ENCODE measurements at places on chromosomes 2 and 18. TPM values are rescaled to one million over a fixed set of nuclear protein-coding genes. Genes with fewer than 3 reads are reported as not detected.
A peak's percentile ranks its signal among the peaks of the same experiment; 100 is the strongest.

DNA sequence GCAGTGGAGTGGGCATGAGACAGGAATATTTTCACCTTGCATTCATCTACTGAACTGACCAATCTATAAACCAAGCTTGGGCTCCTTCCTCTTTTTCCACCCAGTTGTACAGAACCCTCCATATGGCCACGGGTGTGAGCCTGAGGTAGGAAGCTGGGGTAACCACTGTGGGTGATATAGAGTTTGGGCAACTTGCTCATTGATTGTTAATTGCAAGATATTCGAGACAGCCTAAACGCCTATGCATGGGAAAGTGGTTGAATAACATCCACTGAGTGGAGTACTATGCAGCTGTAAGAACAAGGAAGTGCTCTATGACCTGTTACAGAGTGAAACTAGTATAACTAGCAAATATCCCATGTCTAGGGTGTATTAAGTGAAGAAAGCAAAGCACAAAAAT lies 7.3 kb upstream of the VAPA start:
- no peak for DNase-seq

DNA sequence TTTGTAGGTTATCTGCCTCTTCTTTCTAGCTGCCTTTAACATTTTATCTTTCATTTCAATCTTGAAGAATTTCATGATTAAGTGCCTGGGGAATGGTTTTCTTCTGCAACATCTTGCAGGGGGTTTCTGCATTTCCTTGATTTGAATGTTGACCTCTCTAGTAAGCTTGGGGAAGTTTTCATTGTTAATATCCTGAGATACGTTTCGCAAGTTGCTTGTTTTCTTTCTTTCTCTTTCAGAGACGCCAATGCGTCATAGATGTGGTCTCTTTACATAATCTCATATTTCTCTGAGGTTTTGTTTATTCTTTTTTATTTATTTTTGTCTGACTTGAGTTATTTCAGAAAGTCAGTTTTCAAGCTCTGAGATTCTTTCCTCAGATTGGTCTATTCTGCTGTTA lies 225.7 kb downstream of the XIRP2 start:
- DNase-seq, result no peak

Gene SPTBN1
- 68.1 TPM for total RNA-seq

- no peak for DNase-seq
Observed at GRCh38 chr18:32674491-32674890, 98.3 kb downstream of the KLHL14 start.

GRCh38 chr2:19282305-19282704 lies 76.1 kb downstream of the OSR1 start:
- DNase-seq, result no peak

Gene LIMS3
- 3.3 TPM for total RNA-seq

- DNase-seq, result no peak
Observed at GRCh38 chr2:1561811-1562421, 148.7 kb downstream of the TPO start.

Gene MFF
- 73.2 TPM for total RNA-seq

GRCh38 chr2:47023332-47023731 lies 107.7 kb upstream of the MCFD2 start:
- DNase-seq, result no peak

Gene CAVIN2
- total RNA-seq, result not detected

DNA sequence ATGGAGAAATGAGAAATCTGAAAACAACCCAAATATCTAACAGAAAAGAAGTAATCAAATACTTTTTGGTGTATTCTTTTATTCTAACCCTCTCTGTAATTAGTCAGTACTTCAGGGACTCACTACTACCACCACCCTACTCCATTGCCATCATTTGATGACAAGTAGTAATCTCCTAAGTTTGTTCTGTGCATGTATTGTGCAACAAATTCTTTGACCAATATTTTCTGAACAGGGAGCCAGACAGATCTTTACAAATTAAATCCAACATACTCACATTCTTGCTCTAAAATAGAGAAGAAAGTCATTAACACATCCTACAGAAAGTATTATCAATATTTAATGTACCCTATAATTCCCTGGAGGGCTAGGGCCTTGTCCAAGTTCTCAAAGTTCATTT lies 1416.4 kb downstream of the DSC3 start:
- no peak for DNase-seq

Gene BOLL
- total RNA-seq, result not detected

- DNase-seq, result no peak
Observed at GRCh38 chr2:220887271-220887870, 684.7 kb downstream of the EPHA4 start.

DNA sequence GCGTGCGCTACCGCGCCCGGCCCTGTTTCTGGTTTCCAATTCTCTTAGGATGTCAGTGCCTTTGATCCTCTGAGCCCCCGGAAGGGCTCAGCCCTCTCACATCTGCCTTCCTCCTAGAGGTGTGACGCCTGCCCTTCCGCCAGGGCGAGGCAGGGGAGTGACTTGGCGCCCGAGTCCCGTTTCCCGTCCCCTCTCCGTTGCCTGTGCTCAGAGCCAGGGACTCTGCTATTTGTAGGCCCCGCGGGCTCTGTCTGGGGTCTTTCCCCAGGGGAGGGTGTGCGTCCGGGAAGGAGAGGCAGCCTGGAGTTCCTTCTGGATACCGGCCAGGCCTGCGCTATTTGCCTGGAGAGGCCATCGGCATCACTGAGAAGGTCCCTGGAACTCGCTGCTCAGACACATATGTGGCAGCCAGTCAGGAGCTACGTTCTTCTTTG lies 103.7 kb upstream of the TAF1B start:
- peak; percentile 77 for DNase-seq

DNA sequence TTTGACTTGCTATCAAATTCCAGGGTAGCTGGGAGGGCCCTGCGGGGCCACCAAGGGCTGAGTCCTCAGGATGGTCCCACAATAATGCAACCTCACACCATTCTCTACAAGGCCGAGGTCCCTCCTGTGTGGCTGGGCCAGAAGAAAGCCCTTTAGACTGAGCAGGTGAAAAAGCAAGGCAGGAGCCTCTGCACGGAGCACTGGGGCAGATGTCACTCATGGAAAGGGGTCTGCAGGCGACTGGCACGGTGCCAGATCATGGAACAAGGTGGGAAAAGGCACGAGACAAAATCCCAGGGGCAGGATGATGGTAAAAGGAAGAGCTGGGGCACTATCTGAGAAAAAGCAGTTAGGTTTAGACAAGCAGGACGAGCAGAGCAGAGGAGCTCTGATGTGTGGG lies 16.1 kb downstream of the HJURP start:
- DNase-seq, result no peak

Gene NPPC
- total RNA-seq, result 0.22 TPM

GRCh38 chr2:7825591-7826312 lies 856.1 kb upstream of the ID2 start:
- DNase-seq, result peak; percentile 87

Gene ALPI
- total RNA-seq, result not detected

- no peak for DNase-seq
Observed at GRCh38 chr2:59720296-59720866, 833.1 kb downstream of the BCL11A start.

GRCh38 chr2:8987410-8987809 lies 16.1 kb downstream of the MBOAT2 start:
- DNase-seq, result no peak

GRCh38 chr18:2545155-2545554 lies 26.1 kb downstream of the METTL4 start:
- no peak for DNase-seq

- DNase-seq, result no peak
Observed at GRCh38 chr18:24016643-24017042, 2.1 kb downstream of the TTC39C start.

DNA sequence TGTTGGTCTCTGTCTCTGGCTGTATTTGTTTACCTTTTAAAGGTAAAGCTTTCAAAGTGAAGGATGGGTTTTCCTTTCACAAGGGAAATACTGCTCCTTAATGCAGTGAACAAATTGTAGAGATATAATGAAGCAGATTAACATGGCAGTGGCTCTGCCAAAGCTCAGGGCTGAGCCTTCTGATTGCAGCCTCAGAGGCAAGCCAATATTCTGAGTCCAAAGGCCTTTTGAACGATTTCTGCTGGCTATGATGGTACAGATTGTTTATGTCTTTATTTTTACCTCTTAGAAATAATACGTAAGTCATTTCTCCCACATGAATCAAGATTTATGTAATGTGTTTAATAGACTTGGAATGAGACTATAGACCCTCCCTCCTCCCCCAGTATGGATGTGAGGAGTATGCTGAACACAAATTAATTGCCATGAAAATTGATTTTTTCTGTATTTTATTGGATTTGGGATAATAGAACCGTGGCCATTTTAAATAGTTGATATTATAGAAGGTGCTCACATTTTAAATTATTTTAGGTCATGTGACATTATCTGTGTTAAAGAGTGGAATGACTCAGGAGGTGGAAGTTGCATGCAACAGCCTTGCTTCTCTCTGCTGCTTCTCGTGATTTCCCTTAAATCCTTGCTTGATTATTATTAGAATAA lies 772 bp downstream of the SCN2A start:
- no peak for DNase-seq

- DNase-seq, result peak; percentile 78
Observed at GRCh38 chr2:160406591-160407392, 86.8 kb downstream of the RBMS1 start.

GRCh38 chr2:160252900-160253299 lies 52.8 kb upstream of the ITGB6 start:
- DNase-seq, result no peak

DNA sequence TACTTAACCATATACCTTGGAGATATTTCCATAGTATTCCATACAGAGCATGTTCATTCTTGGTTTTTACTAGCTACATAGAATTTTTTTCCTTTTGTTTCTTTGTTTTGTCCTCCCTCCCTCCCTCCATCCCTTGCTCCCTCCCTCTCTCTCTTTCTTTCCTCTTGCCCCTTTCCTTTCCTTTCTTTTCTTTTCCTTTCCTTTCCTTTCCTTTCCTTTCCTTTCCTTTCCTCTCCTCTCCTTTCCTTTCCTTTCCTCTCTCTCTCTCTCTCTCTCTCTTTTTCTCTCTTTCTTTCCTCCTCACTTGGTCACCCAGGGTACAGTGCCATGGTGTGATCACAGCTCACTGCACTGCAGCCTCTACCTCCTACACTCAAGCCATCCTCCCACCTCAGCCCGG lies 28.3 kb downstream of the RPL37A start:
- no peak for DNase-seq

- DNase-seq, result no peak
Observed at GRCh38 chr18:28115149-28115550, 61.8 kb downstream of the CDH2 start.

DNA sequence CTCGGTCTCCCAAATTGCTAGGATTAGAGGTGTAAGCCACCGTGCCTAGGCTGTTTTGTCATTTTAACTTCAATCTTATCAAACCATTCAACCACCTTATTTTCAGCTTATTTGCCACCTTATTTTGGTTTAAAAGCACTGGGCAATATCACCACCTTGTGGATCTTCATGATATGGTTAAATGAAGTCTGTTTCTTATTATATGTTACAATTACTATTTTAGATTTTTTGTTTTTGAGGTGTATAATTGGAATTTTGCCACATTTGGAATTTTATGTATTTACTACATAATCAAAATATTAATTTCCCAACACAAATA lies 43.8 kb upstream of the SCN9A start:
- DNase-seq, result no peak

GRCh38 chr18:29496152-29496680 lies 1319.3 kb upstream of the CDH2 start:
- no peak for DNase-seq

DNA sequence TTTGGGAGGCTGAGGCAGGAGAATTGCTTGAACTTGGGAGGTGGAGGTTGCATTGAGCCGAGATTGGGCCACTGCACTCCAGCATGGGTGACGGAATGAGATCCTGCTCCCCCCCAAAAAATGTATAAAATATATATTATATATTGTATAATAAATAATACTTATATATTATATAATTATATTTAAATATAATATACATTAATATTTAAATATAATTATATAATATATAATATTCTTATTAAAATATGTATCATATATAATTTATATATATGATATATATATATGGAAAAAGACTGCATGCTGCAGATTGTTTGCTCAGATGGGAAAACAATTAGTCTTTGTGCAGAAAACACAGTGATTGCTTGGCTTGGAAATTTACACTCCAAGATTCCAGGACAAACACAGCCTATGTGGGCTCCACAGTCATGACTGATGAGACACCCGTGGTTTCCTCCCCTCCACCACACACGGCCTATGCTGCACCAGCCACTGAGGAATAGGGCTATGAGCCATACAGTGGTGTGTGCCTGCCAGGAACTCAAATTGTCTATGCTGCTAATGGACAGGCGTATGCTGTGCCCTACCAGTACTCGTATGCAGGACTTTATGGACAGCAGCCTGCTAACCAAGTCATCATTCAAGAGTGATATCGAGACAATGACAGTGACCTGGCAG lies 30.0 kb downstream of the PMAIP1 start:
- DNase-seq, result peak; percentile 51

DNA sequence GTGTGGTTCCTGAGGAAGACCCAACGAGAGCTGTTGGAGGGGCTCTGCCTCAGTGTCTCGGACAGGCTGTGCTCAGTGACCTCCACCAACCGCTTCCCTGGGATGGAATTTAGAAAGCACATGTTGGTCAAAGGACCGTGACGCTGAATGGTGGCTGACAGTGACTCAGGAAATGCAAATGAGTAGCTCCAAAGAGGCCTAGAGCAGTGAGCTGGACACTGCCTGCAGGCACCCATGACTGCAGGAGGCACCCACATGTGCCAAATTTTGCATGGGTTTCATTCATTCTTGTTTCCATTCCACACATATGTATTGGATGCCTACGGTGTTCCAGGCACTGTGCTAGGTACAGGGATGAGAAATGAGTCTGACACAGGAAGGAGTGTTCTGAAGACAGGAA lies 46.4 kb downstream of the ACKR3 start:
- no peak for DNase-seq

Measured in activated CD4-positive, alpha-beta memory T cell treated with anti-CD3 and anti-CD28 coated beads for 36 hours (primary cell).